Fibroblast of skin of right quadriceps (primary cell): ENCODE measurements at places on chromosomes 2 and 18.

GRCh38 chr2:3633982-3634595 is 23.9 kb upstream of the ALLC start:
- no peak for DNase-seq

DNA sequence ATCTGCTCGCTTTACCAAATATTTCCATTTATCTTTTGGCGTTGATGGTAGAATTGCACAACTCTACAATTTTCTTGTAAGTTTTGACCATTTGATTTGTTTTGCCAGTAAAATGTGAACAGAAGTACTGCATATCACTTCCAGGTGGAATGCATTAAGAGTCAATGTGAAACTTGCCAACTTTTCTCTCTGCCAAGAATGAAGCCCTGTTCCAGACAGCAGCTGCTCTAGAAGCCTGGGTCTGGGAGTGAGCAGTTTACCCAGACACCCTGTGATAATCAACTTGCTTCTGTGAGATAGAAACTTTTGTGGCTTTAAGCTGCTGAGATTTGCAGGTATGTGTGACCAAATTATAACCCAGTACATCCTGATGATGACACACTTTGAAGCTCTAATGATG is 115.9 kb upstream of the SYT4 start:
- DNase-seq, result peak; percentile 2

DNA sequence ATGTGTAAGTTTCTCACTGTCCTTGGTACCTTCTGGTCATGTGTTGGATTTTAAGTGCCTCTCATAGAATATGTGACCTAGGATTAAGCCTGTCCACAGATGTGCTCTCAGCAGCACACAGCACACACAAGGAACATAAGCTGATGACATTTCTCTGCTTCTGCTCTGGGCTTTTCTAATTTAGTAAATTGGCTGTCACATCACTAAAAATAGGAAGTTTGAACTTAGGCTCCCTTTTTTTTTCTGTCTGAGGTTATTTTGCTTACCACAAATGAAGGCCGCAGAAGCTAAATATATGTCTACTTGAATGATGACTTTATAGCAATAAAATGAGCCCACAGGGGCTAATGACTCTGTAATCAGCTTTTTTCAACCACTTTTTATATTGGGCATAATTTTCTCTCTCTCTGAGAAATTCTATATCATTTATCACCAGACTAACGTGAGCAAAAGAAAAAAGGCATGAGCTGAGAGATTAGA is 150.2 kb upstream of the KLHL14 start:
- DNase-seq, result peak; percentile 43

DNA sequence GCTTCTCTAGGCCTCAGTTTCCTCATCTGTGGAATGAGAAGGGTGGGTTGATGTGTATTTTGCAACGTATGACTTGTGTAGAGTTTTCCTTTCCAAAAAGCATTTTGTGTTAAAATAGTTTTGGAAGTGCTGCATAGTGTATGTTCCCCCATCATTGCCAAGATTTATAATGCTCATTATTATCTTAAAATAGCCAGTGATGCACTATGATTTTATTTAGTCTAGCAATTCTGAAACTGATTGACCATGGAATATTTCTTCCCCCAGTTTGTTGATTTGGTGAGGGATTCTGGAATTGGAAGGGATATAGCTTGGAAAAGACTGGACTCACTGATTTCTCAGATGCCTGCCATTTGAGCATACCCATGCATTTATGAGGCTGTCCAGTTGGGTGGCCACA is 130.6 kb downstream of the CCDC85A start:
- no peak for DNase-seq

DNA sequence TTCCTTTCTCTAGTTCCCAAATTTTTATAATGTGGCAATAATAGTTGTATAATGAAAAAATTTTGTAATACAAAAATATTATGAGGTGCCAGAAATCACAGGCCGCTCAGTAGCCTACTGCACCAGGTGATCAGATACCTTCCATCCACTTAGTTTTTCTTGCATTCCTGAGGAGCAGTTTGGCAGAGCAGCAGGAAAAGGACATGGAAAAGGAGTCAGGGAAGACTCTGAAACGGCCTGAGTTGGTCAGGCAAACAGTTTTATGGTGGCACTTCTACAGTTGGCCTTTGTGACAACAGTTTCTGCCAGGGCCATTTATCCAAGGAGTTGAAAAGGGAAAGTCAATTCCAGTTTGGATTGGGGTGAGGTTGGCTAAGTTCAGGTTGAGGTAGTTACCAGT is 165.4 kb upstream of the ALPP start:
- DNase-seq, result no peak

- peak; percentile 63 for DNase-seq
Measured at GRCh38 chr2:69997015-69997830, 35.8 kb upstream of the ASPRV1 start.

- DNase-seq, result no peak
Measured at GRCh38 chr18:28110924-28111323, 66.0 kb downstream of the CDH2 start.

DNA sequence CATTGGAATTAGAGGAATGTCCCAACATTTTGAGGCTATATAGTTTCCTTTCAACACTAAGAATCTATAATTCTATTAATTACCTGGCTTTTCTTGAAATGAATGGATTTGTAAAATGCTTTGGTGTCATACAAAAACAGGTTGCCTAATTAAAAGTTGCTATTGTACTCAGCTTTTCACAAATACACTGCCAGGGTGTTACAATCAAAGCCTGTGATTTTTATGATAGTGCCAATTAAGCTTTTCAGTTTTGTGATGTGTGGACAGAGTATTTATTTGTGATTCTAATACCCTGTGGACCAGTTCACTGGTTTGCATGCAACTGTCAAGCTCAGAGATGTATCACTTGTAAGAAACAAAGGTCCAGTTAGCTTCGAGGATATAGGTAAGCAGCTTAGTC is 71.8 kb downstream of the NAB1 start:
- no peak for DNase-seq

DNA sequence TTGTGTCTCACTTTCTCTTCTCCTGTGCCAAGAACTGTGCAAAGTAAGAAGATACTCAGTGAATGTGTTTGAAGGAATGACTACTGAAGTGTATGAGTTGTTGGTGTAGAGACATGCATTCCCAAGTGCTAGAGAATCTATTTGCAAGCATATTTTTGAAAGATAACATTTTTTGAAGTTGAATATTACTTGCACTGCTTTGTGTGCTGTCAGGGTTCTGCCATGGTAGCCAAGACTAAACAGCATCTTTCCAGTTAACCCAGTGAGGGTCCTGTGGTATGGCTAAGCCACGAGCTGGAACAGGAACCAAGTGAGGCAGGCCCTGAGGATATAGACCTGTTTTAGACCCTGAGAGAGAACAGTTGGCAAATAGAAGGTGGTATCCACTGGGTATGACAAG is 35.2 kb upstream of the EFEMP1 start:
- no peak for DNase-seq

GRCh38 chr18:40987581-40987980 is 967.5 kb upstream of the PIK3C3 start:
- DNase-seq, result no peak

GRCh38 chr2:238131761-238132462 is 6.6 kb upstream of the KLHL30 start:
- no peak for DNase-seq

DNA sequence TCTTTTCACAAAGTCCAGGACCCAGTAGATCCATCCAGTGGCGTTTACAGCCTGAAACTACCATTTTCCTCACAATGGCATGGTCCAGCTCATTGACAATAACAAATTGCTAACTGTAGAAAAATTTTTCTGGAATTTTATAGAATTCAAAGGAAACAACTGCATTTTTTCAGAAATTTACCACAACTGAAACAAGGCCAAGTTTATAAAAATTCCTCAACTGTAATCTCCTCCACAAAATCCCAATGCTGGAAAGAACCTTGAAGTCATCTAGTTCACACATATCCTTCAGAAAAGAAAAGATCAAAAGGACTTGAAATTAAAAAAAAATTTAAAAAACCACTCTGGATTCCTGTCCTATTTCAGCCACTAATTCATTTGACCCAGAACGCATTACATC is 226.0 kb upstream of the CTAGE1 start:
- DNase-seq, result peak; percentile 18

DNA sequence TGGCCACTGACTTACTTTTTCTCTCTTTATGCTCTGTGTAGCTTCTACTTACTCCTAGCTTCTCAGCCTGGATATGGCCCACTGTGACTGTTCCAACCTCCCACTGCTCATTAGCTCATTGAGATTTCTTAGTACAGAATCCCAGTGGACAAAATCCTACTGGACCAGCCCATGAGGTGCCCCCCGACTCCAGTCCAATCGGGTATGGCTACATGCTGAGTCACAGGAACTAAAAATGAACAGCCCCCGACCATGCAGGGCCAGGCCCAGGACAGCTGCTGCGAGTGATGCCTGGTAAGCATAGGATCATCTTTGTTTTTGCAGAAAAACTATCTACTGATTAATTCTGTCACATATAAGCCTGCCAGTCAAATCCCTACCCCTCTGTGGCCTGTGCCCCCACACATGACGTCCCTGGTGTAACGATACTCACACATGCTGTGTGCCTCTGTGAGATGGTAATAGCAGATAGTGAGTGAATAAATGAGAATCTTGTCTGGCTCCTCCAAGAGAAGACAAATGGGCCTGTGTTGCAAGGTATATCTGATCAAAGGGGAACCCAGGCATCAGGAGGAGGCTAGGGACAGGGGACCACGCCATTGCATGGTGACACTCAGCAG is 85.9 kb upstream of the KLF7 start:
- DNase-seq, result peak; percentile 61

- DNase-seq, result no peak
Measured at GRCh38 chr2:112480530-112481049, 1.4 kb upstream of the TTL start.
